MCF 10A (cell line): ENCODE measurements at places on chromosomes 6 and 20. TPM values are rescaled to one million over a fixed set of nuclear protein-coding genes. Genes with fewer than 3 reads are reported as not detected.

GRCh38 chr6:30748851-30749540, 4.6 kb upstream of the IER3 start:
- H3K36me3 ChIP-seq = peaks cover 6% of the 10 kb centered on the region
- no peaks in the 10 kb centered on the region for H3K27me3 ChIP-seq
- no peak overlapping the region for H3K4me3 ChIP-seq
- H3K27ac ChIP-seq = peak overlapping the region; percentile 88

Gene NFKBIL1
- total RNA-seq = 25.2 and 30.3 TPM in 2 replicates

GRCh38 chr6:166862978-166863530, 93.3 kb downstream of the RNASET2 start:
- H3K27me3 ChIP-seq = peaks cover 76% of the 10 kb centered on the region
- H3K27ac ChIP-seq = no peak overlapping the region
- H3K4me1 ChIP-seq = no peaks in the 10 kb centered on the region
- H3K36me3 ChIP-seq = no peaks in the 10 kb centered on the region
- H3K4me3 ChIP-seq = no peak overlapping the region

Gene TLDC2
- total RNA-seq = not detected in 2 replicates

DNA sequence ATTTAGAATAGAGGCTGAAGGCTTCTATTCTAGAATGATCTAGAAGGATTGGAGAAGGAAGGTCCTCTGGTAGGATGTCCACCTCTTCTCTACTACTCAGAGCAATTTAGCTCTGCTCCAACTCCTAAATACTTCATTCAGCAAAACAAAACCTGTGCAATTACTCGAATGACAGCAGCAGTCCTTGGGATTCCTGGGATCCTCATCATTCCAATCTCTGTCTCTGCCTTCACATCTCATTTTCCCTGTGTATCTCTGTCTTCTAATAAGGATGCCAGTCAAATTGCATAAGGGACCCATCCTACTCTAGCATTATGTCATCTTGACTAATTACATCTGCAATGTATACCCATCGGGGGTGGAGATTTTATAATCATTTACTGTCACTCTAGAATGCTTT, 5.5 kb upstream of the AIG1 start:
- no peak overlapping the region for H3K27ac ChIP-seq
- no peaks in the 10 kb centered on the region for H3K36me3 ChIP-seq
- no peak overlapping the region for H3K4me3 ChIP-seq
- H3K27me3 ChIP-seq = no peaks in the 10 kb centered on the region
- H3K4me1 ChIP-seq = peaks cover 6% of the 10 kb centered on the region

GRCh38 chr6:31870385-31870921, 7.8 kb upstream of the NEU1 start:
- H3K27me3 ChIP-seq = no peaks in the 10 kb centered on the region
- DNase-seq = no peak
- H3K36me3 ChIP-seq = no peaks in the 10 kb centered on the region
- no peak overlapping the region for H3K27ac ChIP-seq

Gene SALL4
- total RNA-seq = 0.49 and 0.61 TPM in 2 replicates

- no peaks in the 10 kb centered on the region for H3K4me1 ChIP-seq
- H3K4me3 ChIP-seq = no peak overlapping the region
- no peaks in the 10 kb centered on the region for H3K27me3 ChIP-seq
- H3K36me3 ChIP-seq = no peaks in the 10 kb centered on the region
These were observed 400.9 kb downstream of the TAF4 start for GRCh38 chr20:61664556-61665320.

- H3K27me3 ChIP-seq = no peaks in the 10 kb centered on the region
- H3K27ac ChIP-seq = peak overlapping the region; percentile 50
- H3K4me3 ChIP-seq = no peak overlapping the region
- peaks cover 6% of the 10 kb centered on the region for H3K36me3 ChIP-seq
- DNase-seq = peak; percentile 67
- peaks cover 12% of the 10 kb centered on the region for H3K4me1 ChIP-seq
These were observed 4.4 kb downstream of the CAP2 start for GRCh38 chr6:17397764-17398194.

GRCh38 chr6:55136916-55137315, 37.4 kb upstream of the HCRTR2 start:
- H3K4me1 ChIP-seq = no peaks in the 10 kb centered on the region
- no peaks in the 10 kb centered on the region for H3K36me3 ChIP-seq
- H3K27me3 ChIP-seq = no peaks in the 10 kb centered on the region
- DNase-seq = no peak
- no peak overlapping the region for H3K4me3 ChIP-seq

DNA sequence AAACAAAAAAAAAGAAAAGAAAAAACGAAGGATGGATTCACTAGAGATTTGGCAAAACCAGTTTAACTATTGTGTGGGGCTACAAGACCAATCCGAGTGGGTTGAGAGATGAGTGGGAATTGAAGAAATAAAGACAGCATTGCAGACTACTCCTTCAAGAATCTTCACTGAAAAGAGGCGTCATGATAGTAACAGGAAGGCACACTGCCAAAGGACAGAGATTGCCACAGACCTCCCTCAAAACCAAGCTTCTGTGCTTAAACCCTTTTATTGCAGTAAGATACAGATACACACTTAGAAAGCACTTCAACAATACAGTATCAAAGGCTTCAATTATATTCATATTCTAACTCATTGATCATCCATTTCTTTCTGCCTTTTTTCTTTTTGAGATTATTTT, 103.9 kb downstream of the IPCEF1 start:
- no peak overlapping the region for H3K4me3 ChIP-seq
- peak overlapping the region; percentile 69 for H3K27ac ChIP-seq
- H3K36me3 ChIP-seq = no peaks in the 10 kb centered on the region
- H3K27me3 ChIP-seq = no peaks in the 10 kb centered on the region
- H3K4me1 ChIP-seq = no peaks in the 10 kb centered on the region
- peak; percentile 21 for DNase-seq

DNA sequence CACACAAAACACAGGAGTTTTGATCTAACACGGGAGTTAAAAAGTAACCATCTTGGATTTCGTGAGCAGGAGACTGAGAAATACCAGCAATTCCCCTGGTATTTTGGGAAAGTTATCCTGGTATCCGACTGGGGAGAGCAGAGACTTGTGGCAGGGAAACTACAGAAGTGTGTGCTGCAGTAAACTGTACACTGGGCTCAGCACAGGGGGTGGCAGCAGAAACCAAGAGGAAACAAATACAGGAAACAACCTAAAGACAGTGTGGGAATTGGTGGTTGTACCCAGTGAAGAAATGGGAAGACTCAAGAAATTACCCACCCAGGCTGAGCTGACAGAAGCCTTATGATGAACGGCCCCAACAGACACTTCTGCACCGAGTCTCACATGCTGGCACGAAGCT, 109.8 kb downstream of the CHD6 start:
- no peaks in the 10 kb centered on the region for H3K27me3 ChIP-seq
- no peaks in the 10 kb centered on the region for H3K4me1 ChIP-seq
- H3K36me3 ChIP-seq = peaks cover 42% of the 10 kb centered on the region

Gene MTHFD1L
- 82.4 and 110 TPM in 2 replicates for total RNA-seq

GRCh38 chr6:30810813-30811339, 66.5 kb upstream of the IER3 start:
- H3K4me3 ChIP-seq = no peak overlapping the region
- H3K27me3 ChIP-seq = no peaks in the 10 kb centered on the region
- H3K36me3 ChIP-seq = peaks cover 4% of the 10 kb centered on the region
- peak; percentile 96 for DNase-seq

DNA sequence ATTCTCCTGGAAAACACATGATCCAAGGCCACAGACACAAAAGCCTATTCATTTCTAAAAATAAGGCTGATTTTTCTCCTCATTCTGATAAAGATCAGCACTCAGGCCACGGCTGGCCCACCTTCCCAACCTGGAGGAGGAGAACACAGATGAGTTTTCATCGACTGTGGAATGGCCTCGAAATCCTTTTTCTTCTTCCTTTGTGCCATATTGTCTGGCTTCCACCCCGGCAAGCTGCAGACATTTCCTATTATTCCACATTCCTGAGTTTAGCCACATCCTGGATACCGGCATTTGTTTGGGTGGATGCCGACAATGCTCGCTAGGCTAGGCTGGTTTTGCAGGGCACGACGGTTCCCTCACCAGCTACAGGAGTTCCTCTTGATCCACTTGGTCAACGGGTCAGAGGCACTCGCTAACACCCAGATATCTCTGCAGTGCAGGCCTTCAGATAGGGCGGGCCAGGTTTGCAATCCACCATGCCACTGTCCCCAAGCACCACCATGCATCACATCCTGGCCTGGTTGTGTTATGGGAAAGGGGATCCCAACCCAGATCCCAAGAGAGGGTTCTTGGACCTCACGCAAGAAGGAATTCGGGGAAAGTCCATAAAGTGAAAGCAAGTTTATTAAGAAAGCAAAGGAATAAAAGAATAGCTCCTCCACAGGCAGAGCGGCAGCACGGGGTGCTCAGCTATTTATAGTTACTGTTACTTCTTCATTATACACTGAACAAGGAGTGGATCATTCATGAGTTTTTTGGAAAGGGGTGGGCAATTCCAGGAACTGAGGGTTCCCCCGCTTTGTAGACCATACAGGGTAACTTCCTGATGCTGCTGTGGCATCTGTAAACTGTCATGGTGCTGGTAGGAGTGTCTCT, 4.2 kb upstream of the CTSZ start:
- no peaks in the 10 kb centered on the region for H3K36me3 ChIP-seq
- peaks cover 24% of the 10 kb centered on the region for H3K4me1 ChIP-seq
- H3K4me3 ChIP-seq = no peak overlapping the region
- DNase-seq = peak; percentile 59

Gene C20orf141
- not detected in 2 replicates for total RNA-seq

GRCh38 chr6:47938405-47938804, 156.6 kb downstream of the OPN5 start:
- H3K4me1 ChIP-seq = peaks cover 6% of the 10 kb centered on the region
- no peaks in the 10 kb centered on the region for H3K36me3 ChIP-seq
- no peak overlapping the region for H3K27ac ChIP-seq
- H3K27me3 ChIP-seq = no peaks in the 10 kb centered on the region
